ENCODE measurements at places on chromosomes 7 and 10.

DNA sequence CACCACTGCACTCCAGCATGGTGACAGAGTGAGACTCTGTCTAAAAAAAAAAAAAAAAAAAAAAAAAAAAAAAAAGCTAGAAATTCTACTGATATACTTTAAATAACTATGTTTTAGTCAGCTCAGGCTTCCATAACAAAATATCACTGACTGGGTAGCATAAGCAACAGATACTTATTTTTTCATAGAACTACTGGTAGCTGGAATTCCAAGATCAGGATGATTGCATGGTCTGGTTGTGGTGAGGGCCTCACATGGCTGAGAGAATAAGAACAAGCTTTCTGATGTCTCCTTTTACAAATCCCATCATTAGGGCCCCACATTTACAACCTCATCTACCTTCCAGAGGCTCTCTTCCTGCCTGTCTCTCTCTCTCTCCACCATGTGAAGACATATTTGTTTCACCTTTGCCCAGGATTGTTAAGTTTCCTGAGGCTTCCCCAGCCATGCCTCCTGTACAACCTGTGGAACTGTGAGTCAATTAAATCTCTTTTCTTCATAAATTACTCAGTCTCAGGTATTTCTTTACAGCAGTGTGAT lies 126.7 kb upstream of the SEMA3C start:
- DNase-seq, result no peak

- DNase-seq, result no peak
Observed at GRCh38 chr7:122847871-122848473, 38.3 kb downstream of the CADPS2 start.

- no peak for DNase-seq
Observed at GRCh38 chr7:99786726-99787335, 2.8 kb upstream of the CYP3A4 start.

DNA sequence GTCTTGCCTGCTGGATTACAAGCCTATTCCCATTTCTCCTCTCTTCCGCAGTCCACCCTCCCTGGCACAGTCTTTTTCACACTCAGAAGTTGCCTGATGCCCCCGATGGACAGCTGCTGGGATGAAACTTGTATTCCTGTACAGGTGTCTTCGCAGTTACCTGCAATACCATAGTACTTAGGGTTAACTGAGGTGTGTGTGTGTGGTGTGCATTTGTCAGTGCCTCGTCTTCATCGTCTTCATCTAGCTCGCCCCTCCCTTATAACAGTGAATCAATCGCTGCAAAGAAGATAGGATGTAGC lies 11.0 kb downstream of the NXPH1 start:
- no peak for DNase-seq

- DNase-seq, result no peak
Observed at GRCh38 chr7:131331806-131332205, 4.1 kb downstream of the MKLN1 start.

- DNase-seq, result no peak
Observed at GRCh38 chr7:40437936-40438634, 303.3 kb downstream of the SUGCT start.

- no peak for DNase-seq
Observed at GRCh38 chr10:31064348-31064747, 32.7 kb upstream of the ZNF438 start.

GRCh38 chr7:44131173-44132029 lies 8.1 kb upstream of the POLD2 start:
- DNase-seq, result no peak

GRCh38 chr7:154978017-154978416 lies 24.9 kb downstream of the PAXIP1 start:
- DNase-seq, result no peak

DNA sequence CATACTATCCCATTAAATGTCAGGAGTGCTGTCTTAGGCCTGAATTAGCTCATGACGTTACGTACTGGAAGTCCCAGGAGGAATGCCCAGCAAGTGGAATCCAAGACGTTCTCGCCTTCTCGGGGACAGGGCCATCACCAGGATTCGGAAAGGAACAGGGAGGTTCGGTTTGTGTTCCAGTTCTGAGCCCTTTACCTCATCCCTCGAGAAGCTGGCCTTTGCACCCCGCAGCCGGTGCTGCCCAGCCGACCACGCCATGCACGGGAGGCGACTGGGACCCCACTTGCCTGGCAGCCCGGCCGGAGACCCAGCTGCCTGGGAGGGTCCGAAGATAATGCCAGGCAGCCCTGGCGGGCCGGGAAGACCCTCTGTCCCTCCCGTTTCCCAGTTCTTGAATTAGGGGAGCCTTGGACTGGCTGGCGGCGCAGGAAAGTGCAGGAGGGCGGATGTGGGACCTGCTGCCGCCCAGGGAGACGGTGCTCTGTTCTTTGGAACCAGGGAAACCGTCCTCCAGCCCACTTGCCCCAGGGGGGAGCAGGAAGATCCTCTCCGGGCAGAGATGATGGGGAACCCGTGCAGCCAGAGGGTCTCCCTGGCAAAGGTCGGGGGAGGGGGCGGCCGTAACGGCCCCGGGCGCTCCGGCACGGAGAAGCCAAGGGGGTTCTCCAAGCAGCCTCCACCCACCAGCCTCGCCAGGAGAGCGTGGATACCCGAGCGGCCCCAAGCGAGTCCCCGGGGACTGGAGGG lies 671 bp upstream of the CHST3 start:
- DNase-seq, result no peak

DNA sequence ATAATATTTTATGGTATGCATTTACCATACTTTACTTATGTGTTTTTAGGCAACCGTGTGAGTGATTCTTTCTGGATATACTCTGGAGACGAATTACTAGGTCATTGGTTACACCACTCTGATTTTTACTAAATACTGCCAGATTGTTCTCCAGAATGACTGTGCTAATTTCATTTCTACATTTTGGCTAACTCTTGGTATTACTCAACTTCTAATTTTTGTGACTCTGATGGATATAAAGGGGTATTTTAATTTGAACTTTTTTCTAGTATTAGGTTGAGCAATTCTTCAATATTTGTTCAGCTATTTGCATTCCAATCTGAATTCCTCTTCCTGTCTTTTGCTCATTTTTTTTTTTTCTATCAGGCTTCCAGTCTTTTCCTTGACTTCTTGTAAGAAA lies 223.6 kb downstream of the MDFIC start:
- no peak for DNase-seq

- no peak for DNase-seq
Observed at GRCh38 chr7:76296743-76297740, 5.4 kb upstream of the HSPB1 start.

DNA sequence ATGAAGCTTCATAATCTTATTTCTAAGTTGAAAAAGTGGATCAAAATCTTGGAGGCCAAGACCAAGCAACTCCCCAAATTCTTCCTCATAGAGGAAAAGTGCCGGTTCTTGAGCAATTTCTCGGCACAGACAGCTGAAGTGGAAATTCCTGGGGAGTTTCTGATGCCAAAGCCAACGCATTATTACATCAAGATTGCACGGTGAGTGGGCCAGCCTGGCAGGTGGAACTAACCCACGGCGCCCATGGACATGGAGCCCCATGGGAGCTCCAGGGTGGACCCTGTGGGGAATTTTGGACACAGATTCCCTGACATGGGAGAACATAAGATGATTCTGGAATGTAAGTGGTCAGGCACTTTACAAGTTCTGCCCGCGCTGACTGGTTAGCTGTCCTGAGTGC lies 125.9 kb downstream of the TRRAP start:
- DNase-seq, result no peak

DNA sequence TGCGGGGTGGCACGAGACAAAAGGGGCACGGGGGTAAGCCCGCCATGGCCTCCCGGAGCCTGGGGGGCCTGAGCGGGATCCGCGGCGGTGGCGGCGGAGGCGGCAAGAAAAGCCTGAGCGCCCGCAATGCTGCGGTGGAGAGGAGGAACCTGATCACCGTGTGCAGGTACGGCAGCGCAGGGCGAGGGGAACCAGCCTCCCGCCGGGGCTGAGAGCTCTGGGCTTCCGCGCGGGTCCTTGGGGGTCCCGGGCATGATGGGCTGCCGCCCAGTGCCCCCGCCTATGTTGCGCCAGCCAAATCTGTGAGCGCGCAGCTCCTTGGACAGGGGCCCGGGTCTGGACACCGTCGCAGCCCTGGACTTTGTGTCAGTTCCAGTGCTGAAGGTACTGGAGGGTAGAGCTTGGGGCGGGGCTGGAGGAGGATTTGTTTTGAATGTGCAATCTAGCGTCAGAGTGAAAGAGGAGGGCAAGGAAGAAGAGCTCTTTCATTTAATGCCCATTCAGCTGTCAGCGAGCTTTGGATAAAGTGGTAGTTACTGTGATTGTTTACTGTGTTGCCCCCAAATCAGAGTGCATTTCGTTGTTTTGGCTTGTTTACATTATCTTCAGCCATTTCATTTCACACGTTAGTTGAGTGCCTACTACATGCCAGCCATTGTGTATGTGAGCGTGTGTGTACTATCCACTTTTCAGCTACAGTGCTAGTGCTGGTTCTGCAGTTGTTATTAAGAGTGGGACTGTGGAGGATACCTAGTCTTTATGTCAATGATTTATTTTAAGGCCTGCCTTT lies 777 bp downstream of the RUNDC3B start:
- no peak for DNase-seq

DNA sequence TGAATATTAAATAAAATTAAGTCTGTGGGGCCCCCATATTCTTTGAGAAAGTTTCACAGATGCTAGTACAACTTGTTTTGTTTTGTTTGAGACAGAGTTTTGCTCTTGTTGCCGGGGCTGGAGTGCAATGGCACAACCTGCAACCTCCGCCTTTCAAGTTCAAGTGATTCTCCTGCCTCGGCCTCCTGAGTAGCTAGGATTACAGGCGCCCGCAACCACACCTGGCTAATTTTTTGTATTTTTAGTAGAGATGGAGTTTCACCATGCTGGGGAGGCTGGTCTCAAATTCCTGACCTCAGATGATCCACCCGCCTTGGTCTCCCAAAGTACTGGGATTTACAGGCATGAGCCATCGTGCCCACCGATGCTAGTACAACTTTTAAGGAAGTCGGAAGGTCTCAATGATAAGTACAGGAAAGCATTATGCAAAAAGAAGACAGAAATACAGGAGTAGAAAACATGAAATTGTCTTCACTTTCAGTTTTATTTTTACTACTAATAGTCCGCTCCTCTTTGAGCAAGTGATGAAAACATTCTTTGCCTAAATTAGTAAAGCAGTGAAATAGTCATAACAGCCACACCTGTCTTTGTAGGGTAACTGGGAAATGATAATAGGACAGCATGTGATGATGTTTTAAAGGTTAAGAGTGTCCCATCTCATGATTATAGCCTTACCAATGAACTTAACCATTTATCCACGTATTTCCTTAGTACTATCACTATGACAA lies 147.5 kb downstream of the SEMA3D start:
- no peak for DNase-seq

DNA sequence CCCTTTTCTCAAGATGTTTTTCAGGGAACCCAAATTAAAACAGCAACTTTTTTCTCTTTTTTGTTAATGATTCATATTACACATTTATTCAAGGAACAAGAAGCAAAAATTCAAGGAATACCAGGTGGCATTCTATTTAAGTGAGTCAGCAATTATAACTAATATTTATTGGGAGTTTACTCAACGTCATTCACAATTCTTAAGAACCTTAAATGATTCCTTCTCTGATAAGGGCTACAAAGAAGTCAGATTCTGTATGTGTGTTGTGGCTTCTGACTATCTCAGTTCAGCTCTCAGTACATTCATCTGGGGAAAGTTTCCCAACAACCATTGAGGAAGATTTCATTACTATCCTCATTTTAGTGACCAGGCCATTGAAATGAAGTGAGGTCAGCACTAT lies 470.7 kb upstream of the AKR1E2 start:
- DNase-seq, result no peak

DNA sequence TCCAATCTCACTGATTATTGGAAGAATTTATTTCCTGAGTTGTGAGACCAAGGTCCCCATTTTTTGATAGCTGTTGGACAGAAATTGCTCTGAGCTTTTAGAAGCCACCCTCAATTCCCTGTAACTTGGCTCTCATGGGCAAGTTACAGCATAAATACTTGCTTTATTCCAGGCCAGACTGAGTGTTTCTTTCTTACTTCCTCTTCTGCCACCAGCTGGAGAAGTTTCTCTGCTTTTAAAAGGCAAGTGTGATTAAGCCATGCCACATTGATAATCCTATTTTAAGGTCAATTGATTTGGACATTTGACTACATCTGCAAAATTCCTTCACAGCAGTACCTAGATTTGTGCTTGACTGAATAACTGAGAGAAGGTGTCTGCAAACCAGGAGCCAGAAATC lies 14.1 kb upstream of the TAS2R41 start:
- DNase-seq, result no peak

- DNase-seq, result no peak
Observed at GRCh38 chr7:98221611-98222532, 10.6 kb downstream of the BHLHA15 start.

GRCh38 chr7:90655566-90655965 lies 59.4 kb downstream of the CDK14 start:
- DNase-seq, result no peak

DNA sequence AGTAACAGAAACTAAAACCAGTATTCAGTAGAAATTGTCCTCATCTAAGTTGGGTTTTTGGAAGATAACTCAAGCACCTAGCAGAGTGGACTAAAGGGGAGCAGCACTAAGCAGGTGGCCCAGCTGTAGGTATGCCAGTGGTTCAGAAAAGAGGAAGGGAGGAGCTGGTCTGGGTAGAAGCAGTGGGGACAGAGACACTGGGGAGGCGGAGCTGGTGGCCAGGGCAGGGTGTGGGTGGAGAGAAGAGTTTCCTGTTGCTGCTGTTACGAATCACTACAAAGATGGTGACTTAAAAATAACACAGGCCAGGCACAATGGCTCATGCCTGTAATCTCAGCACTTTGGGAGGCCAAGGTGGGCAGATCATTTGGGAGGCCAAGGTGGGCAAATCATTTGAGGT lies 136.2 kb downstream of the WDR11 start:
- DNase-seq, result no peak

DNA sequence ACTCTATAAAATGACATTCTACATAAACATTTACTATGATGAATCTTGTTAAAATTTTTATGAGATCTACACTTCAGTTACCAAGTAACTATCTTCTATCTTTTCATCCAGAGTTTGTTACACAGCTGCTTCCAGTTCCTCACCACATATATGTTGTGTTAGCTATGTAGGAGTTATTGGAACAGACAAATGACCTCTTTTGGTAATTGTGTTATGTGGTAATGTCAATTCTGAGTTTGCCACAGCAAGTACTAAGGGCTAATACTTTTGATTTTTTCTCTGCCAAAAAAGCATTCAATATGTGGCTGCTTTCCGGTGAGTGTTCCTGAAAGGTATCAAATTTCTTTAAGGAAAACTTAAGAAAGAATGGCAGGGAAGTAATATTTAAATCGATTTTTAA lies 573.9 kb upstream of the PCDH15 start:
- no peak for DNase-seq
